ENCODE measurements at places on chromosomes 7 and 10.

DNA sequence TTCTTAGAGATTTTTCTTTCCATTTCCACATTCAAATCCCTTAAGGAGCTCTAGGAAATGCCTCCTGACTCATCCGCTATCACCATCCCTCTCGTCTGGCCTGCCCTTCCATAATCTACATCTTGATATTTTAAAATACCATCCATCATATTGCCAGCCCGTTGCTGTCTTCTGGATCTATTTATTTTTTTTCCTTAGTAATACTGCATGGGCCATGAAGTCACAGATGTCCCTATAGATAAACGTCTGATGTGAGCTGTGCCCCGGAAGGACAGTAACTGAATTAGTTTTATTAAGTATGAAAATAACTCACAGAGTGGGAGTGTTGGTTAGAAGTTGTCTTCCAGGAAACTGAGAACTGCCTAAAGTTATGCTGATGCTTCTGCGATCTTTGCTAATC is 76.2 kb downstream of the KLF6 start:
- DNase-seq: no peak

GRCh38 chr10:24251547-24251946 is 42.6 kb downstream of the KIAA1217 start:
- DNase-seq: no peak

GRCh38 chr10:12191715-12192114 is 4.0 kb downstream of the NUDT5 start:
- no peak for DNase-seq

GRCh38 chr7:100141555-100141949 is 7.2 kb upstream of the LAMTOR4 start:
- DNase-seq: no peak

- DNase-seq: no peak
Observed at GRCh38 chr10:49034925-49035324, 80.4 kb downstream of the VSTM4 start.

GRCh38 chr10:123451618-123452245 is 214.4 kb upstream of the GPR26 start:
- no peak for DNase-seq

DNA sequence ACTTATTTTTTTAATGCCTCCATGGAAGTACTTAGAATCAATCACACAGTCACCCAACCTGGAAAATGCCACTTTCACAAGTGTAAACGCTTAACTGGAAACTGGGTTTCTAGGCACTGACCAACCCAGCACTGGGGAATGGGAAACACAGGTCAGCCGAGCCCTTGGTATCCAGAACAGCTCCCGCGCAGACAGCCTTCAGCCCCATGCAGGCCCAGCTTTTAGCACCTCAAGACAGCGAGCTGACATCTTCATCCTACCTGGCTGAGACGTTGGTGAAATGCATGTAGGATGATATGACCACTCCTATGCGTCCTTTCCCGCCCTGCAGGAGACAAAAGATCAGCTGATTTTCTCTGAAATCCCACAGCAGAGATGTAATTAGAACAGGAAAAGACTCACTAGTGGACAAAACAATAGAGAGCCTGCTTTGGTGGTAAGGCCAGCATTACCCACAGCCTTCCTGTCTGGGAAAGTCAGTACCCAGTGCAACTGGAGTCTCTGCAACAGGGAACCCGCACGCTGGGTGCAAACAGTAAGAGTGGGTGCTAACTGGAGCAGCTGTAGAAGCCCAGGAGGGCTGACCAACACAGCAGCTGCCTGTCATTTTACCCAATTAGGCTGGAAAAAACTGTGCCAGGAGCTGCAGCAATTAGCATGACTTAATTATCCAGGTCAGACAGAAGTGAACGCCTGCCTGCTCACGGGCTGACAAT is 153.7 kb downstream of the TNS3 start:
- no peak for DNase-seq

DNA sequence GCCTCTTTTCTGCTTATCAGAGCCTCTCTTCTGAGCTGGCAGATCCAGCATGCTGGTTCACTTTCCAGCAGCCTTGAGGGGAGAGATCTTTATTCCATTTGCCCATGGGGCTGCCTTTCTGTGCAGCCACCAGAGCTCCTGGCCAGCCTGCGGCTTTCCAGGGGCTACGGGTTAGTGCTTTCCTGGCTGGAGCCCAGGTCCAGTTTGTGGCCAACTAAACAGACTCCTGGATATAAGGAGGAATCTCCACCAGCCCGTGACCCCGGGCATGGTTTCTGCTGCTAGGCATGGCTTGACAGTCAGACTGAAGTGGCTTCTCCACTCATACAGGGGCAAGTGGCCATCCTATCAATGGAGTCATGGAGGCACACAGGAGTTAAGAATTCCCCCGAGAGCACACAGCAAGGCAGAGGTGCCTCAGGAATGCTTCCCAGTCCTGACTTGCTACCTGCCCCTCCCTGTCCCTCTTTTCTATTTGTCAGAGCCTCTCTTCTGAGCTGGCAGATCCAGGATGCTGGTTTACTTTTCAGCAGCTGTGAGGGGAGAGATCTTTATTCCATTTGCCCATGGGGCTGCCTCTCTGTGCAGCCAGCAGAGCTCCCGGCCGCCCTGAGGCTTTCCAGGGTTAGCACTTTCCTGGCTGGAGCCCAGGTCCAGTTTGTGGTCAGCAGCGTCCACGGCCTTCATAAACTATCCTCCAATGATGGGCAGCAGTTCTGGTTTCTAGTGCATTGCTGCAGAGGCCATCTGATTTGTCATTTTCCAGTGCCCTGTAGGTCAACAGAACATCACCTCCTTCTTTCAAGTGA is 35.9 kb downstream of the TSPAN15 start:
- no peak for DNase-seq

- no peak for DNase-seq
Observed at GRCh38 chr10:132257271-132257670, 50.5 kb downstream of the STK32C start.

DNA sequence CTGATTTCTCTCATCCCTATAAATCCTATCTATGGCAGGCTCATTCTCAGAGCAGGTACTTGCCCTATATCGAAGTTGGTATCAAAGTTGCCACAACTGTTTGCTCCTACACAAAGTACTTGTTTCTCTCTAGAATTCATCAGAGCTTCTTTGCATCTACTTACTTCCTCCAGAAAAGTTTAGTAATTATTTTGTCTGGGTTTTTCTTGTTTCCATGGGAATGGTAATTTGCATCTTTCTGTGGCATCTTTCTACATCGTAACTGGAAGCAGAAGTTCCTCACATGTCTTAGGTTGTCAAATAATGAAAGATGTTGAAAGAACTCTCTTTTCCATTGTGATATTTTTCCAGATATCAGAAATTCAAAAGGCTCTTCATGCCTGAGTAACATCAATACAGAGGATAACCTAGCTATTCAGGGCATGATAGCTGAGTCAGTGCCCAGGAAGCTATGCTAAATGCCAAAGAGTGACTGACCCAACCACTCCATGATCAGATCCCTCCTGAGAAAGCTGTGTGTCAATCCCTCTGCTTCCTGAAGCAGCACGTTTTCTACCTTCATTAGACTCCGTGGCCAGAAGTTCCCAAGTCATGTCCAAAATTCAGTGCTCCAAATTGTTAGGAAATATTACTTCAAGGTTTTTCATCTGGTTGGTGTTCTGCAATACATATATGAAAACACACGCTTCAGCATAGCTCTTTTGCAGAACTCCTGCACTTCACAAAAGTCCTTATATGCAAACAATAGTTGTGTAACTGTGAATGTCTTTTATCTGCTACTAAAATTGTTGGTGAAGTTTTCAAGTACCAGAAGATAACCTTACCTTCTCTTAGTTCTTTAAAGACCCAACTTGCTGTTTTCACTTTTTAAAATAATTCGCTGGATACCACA is 216.5 kb downstream of the VTI1A start:
- DNase-seq: no peak

GRCh38 chr7:33640741-33641140 is 264.6 kb upstream of the BMPER start:
- no peak for DNase-seq

- DNase-seq: no peak
Observed at GRCh38 chr7:120740348-120740747, 117.6 kb downstream of the TSPAN12 start.

DNA sequence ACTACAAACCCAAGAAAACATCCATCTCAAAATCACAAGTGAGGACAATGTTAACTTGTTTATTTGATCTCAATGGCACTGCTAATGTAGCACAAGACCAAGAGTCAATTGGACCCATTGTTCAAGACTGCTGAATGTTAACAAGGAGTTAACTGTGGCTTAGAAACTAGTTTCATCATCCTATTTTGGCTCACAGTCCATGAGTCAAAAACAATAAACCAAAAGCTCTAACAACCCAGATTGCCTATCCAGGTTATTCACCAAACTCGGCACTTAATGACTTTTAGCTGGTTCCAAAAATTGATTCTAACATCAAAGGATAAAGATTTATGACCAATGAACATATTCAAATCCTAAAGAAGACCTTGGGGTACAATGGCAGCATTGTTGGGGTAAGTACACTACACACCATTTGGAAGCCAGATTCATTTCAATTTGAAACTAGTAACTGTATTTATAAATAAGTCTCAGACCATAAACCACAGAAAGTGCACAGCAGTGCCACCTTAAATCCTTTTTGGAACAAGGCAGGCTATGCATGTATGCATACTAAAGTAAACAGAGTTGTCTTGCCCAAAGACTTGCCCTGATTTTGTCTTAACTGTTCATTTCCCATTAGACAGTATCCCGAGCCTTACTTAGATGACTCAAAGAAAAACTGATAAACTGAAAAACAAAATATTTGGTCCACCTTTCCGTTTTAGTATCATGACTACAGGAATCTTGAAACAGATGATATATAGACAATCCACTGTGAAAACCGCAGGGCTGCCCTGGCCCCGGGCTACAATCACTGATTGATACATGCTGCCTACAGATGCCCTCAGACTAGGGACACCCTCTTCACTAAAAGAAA is 84.5 kb downstream of the SRPK2 start:
- no peak for DNase-seq

DNA sequence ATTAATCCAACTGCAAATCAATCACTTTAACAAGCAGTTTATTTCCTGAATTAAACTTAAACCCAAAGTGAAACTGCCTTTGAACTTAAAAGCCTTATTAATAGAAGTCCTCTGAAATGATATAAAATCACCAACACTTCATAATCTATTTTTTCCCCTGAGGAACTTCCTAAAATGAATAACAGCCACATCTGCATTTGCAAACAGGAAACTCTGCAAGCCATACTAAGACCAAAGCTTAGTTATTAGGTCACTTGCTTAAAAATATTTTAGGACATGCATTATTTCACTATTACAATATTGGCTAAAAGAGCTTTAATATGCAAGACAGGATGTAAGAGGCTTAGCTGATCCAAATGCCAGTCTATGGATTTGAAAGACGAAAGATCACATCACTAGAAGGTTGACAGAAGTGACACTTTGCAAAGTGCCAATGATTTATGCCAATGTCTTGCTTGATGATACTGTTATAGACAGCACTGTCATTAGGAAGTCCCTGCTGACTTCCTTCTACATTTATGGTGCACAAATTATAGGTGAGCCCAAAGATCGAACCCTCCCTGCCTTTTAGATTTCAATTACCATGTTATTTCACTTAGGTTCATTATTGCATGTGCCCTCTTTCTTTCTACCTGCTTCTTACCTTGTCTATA is 99.9 kb upstream of the SKAP2 start:
- no peak for DNase-seq

DNA sequence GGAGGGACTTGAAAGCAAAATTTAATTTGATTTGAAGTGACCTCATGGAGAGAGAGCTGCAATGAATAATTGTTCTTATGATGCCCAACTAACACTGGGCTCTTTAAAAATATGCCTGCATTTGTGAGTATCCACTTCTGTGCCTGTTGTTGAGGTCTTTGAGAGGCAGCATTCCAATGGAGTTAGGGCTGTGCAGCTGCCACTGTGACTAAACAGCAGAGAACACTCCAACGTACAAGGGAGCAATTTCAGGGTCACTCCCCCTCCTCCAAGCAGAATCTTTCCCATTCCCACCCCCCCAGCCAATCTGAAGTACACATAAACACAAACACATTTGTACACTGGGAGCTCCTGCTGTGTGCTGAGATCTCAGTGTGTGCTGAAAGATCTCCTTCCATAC is 28.0 kb upstream of the GSAP start:
- no peak for DNase-seq

GRCh38 chr10:63919575-63920279 is 398.5 kb downstream of the REEP3 start:
- no peak for DNase-seq

- no peak for DNase-seq
Observed at GRCh38 chr7:117756586-117757085, 116.6 kb downstream of the CTTNBP2 start.

- no peak for DNase-seq
Observed at GRCh38 chr7:1755783-1756625, 85.9 kb downstream of the ELFN1 start.

DNA sequence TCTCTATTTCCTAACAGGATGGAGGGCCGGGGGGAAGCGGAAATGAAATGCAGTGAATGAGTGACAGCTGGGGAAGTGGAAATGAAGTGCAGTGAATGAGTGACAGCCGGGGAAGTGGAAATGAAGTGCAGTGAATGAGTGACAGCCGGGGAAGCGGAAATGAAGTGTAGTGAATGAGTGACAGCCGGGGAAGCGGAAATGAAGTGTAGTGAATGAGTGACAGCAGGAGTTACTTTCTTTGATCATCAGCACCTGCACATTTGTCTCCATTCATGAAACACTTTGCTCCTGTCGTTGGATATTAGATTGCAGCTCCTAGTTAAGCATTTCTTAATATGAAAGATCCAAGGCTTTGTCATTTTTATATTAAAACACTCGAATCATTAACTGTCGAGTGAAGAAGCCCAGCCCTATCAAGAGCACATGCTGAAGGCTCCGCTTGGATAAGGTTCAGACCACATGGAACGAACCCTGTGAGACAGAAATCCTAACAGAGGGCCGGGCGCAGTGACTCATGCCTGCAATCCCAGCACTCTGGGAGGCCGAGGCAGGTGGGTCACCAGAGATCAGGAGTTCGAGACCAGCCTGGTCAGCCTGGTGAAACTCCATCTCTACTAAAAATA is 406.0 kb upstream of the ADARB2 start:
- no peak for DNase-seq

DNA sequence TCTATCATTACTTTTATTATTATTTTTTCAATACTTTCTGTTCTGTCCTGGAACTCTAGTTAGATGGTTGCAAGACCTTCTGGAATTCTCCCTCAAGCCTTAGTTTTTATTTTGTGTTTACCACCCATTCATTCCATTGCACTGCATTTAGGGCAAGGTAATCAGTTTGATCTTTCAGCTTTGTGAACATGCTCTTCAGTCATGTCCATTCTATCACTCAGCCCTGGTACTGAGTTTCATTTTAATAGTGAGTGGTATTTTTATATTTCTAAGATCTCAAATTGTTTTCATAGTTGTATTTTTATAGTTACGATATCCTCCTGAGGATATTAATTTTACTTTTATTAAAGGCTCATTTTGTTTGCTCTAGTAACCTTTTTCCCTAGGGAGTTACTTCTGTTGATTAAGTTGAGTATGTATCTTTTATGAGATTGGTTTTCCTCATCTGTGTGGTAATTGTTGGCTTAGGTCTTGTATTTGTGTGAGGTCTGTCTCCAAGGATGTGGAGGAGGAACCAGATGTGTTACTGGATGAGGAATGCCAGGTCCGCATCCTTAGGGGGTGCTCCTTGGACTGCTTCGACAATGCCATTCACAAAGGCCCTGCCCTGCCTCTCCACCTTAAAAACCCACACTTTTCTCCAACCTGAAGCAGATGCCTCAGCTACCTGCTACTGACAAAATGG is 46.7 kb upstream of the RAB18 start:
- no peak for DNase-seq

- no peak for DNase-seq
Observed at GRCh38 chr7:11505471-11505985, 326.5 kb downstream of the THSD7A start.

Measured in stimulated activated CD4-positive, alpha-beta T cell treated with anti-CD3 and anti-CD28 coated beads, Interleukin-12 subunit alpha, Interleukin-12 subunit beta, amount 100 ng/mL, for 24 hours (primary cell).